Left colon (tissue), 2 donors: ENCODE measurements at places on chromosomes 3 and 15. TPM values are rescaled to one million over a fixed set of nuclear protein-coding genes. Genes with fewer than 3 reads are reported as not detected.

ANKDD1A gene
- 2.0 TPM for total RNA-seq

DNA sequence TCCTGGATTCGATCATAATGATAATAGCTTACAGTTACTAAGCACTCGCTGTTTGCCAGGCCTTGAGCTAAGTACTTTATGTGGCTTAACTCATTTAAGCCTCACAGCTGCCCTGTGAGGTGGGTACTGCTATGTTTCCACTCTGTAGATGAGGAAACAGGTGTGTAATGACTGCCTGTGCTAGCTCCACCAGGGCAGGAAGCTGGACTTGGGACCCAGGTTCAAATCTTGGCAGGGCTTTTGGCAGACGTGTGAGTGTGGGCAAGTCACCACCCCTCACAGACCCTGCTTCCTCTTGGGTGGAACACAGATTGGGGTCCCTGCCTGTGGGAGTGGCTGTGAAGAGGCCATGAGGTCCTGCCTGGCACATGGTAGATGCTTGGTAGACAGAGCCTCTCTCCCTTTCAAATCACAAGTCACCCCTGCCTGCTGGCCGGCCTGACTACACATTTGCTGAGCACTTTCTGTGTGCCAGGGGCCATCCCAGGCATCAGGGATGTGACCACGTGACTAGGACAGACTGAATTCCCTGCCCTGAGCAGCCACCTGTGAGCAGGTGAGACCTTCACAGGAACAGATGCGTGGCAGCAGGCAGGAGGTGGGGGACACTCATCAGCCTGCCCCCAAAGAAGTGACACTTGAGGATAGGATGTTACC is 3.7 kb downstream of the EFCC1 start:
- no peak for DNase-seq

DNA sequence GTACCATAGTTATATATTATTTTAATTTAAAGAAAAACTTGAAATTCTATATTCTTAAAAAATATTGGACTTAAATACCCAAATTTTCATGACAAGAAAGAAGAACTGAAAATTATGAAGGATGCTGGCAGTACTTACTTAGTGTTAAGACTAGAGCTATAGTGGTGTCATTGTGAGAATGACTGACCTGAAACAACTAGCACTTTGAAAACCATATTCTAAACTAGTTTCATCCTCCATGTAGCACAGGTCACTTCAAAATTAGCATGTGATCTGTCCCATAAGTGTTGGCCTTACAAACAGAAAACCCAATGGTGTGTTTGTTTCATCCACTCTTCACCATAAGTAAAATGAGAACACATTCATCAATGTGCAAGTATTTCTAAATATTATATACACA is 208.6 kb downstream of the ZIC4 start:
- DNase-seq = no peak

- DNase-seq = no peak
These were observed 36.3 kb downstream of the PRICKLE2 start for GRCh38 chr3:64188810-64189560.
